8988T (cell line): ENCODE measurements at places on chromosomes 5 and 9.

DNA sequence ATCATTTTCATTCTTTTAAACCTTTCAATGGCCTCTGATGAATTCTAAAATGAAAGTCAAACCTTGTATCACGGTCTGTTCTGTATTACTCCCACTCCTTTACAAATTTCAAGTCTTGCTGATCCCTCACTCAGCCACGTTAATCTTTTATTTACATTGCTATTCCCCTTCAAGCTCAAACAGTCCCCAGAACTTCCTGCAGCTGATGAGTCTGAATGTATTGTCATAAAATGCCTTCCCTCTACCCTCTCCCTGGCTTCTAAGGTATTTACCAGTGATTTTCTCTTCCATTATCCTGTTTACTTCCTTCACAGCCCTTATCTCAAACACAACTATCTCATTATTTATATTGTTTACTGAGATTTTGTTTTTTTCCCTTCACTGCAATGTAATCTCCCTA lies 562.3 kb upstream of the C9orf72 start:
- no peak for DNase-seq

GRCh38 chr5:139693676-139694364 lies 45.7 kb downstream of the CXXC5 start:
- no peak for DNase-seq

DNA sequence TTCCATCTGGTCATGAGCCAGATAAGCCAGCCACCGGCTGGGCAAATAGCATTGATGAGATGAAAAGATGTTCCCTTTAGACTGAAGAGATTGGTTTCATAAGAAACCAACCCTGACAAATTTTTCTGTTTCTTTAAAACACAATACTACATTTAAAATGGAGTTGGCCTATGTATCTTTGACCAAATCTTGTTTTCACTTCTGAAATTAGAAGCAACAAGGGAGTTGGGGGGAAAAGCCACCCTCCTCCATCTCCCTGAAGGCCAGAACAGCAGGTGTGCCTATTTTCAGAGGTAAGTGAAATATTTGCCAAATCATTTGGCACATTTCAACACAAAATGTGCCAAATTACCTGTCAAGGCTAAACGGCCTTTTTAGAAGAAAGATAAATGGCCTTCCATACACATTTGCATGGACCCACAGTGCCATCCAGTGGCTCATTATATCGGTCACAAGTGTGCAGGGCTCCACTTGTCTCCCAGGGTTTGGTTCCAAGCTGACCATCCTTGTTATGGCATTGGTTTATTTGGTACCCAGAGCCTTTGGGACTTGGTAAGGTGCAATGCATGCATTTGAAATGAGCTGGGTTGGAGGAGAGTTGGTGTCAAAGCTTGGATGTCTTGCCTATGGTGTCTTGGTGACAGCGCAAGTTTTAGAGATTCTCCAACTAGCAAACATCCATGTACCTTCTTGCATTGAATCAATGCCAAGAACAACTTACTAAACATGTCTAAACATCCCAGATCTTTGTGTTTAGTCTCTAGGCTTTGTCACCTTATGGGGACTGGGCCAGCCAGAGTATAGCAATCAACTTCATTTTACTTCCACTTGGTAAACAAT lies 372.0 kb upstream of the KIF2A start:
- no peak for DNase-seq

GRCh38 chr9:122228568-122229484 lies at the start of gene LHX6:
TSS of gene LHX6 (minus strand) at chr9:122228957. CDS start at chr9:122228740, 217 bp downstream.
- DNase-seq, result no peak

DNA sequence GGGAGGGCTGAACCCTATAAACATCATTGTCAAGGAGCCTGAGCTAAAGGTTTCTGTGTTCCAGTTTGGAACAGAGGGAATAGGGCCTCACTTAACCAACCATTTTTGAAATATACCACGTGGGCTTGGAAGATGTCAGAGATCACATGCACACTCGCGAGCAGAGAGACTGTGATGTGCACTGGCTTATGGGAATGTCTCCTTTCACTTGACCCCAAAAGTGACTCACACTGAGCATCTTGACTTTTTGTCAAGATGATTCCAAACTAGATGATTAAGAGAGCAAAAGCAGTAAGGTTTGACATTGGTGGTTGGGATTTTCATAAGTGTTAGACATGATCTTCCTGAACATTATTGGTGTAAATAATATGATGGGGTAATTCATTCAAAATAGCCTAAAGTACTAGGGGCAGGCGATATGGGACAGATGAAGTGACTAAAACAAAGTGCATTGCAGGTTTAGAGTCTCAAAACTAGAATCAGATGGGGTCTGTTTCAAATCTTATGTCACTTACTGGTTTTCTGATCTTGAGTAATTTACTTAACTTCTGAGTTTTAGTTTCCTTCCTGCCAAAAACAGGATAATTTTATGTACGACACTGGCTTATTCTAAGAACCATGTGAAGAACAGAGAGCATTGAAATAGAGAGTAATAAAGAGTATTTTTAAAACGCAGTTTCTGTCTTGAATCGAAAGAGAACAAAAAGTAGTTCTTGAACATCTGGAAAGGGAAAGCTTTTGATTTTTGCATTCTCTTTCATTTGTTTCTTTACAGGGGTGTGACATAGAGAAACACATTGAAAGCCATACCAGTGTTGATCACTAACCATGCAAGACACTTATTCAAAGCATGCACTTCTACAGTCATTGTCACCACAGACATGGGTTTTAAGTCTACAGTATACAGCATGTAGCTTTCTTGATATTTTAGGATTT lies 383.0 kb downstream of the DIRAS2 start:
- DNase-seq, result no peak

DNA sequence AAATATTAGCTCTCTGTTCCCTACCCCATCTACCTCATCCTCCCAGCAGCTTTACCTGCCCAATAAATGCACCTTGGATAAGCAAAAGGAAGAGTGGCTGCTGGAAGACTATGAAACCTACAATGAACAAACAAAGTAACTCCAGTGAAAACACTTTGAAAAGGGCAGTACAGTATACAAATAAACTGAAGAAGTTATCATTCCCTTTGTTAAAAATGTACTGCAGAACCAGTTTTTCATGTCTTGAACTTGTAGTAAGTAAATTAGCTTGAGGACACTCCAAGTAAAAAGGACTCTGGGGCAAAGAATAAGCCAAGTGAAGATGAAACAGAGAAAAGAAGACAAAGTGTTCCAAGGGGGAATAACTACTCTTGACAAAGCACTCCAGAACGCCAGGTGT lies 457.1 kb downstream of the DTWD2 start:
- no peak for DNase-seq

DNA sequence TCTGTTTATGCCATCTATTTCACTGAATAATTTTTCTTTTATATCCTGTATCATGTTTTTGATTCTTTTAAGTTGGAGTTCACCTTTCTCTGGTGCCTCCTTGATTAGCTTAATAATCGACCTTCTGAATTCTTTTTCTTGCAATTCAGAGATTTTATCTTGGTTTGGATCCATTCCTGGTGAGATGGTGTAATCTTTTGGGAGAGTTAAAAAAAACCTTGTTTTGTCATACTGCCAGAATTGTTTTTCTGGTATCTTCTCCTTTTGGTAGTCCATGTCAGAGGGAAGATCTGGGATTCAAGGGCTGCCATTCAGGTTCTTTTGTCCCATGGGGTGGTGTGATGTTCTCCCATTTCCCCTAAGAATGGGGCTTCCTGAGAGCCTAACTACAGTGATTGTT lies 800.8 kb upstream of the TYRP1 start:
- no peak for DNase-seq

- DNase-seq, result no peak
Measured at GRCh38 chr5:158058208-158059120, 199.5 kb upstream of the CLINT1 start.

DNA sequence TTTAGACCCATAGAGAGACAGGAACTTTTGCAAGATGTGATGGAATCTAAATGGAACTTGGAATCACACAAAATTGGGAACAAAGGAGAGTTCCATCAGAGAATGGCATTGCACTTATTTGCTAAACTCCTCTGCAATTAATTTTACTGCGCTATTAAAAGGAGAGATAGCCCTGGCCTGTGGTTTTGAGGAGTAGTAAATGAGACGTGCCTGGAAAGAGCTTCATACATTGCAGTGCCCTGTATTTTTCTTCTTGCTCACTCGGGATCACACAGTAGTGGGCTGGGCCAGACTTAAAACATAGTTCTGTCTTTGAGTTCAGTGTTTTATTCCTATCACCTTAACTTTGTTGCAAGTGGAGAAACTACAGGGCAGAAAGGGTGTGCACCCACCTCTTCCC lies 94.4 kb upstream of the SLC27A6 start:
- no peak for DNase-seq

DNA sequence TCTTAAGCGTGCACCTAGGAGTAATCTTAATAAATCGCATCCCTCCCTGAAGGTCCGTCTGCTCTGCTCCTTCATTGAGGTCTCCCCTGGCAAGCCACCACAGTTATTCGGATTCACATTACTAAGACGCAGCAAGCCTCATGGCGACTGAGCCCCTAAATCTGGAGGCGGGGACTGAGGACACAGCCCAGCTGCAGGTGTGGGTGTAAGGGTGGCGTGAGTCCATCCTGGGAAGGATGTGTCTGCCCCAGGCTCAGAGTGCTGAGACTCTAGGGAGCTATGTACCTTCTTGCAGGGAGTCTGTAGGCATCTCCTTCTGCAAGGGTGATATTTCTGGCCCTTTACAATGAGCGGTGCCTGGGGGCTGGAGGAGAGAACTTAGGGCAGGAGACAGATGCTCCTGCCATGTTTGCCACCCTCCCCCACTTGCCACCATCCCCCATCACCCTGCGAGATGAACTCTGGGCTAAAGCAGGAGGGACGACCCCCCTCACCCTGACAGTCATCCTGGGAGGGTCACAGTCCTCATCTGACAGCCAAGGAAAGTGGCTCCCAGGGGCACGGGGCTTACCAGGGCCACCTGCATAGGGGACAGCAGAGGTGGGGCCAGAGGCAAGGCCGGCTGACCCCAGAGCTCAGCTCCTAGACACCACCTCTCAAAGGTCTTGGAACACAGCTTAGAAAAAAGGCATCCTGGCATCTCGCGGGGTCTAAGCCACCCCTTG lies 76.4 kb upstream of the FCN1 start:
- DNase-seq, result no peak

- no peak for DNase-seq
Measured at GRCh38 chr5:144436007-144436406, 265.3 kb downstream of the KCTD16 start.

DNA sequence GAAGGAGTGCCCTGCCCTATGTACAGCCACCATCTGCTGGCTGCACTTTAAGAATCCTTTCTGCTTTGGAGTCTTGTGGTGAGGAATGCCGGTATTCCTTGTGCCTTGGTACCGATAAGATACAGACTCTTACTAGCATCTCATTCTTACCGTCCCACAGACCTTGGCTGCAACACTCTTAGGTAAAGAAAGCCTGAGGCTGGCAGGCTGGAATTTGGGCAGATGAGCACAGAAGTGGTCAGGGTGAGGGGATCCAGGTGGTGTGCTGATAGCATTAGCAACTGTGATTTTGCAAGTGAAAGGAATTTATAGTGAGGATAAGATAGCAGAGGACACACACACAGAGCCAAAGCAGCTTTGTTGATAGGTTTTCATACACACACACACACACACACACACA lies 198.1 kb downstream of the ENC1 start:
- DNase-seq, result no peak

DNA sequence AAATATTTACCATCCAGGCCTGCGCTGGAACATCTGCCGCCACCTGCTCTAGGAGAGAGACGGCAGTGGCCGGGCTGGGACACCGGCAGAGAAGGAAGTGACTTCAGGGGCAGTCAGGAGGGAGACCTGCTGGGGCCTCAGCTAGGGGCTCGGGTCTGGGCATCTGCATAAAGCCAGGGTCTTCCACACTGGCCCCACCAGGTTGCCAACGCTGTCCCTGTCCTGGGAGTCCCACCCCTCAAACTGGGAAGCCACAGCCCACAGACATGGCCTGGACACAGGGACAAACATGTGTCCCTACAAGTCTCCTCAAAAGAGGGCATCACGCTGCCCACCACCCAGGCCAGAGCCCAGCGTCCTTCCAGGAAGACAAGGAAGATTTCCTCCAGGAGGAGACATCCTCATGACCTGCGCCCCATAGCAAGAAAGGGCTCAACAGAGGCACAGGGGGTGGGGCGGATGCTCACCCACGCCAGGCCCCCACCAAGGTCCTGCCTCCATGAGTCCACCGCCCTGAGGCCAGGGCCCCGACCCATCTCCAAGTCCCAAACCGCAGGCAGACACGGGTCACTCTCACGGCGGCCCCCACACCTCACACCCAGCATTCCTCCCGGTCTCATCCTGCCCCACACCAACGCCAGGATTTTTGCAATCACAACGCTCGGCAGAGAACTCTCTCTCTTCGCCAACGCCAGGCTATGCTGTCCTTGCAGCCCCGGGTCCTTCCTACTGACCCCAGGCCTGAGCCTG lies 9.0 kb downstream of the VAV2 start:
- no peak for DNase-seq

GRCh38 chr5:170217831-170218230 lies 15.0 kb upstream of the C5orf58 start:
- DNase-seq, result no peak

GRCh38 chr9:1759771-1760300 lies 255.3 kb upstream of the SMARCA2 start:
- DNase-seq, result no peak

GRCh38 chr9:112179816-112180215 lies 4.7 kb upstream of the SUSD1 start:
- no peak for DNase-seq

- DNase-seq, result no peak
Measured at GRCh38 chr5:44909004-44909403, 100.3 kb downstream of the MRPS30 start.

- no peak for DNase-seq
Measured at GRCh38 chr9:85224729-85225128, 517.0 kb downstream of the AGTPBP1 start.

DNA sequence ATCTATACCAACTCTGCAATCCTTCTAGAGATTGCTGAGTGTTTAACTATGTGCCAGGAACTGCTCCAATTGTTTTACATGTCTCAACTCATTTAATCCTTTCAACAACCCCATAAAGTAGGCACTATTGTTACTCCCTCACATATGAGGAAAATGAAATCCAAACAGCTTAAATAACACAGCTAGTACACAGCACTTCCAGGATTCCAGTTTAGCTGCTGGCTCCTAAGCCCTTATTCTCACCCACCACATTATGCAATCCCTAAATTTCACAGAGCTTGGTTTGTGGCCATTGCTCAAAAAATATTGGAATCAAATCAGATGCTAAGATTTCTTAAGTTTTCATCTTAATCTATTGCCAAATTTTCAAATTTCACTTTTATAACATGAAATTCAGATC lies 84.9 kb downstream of the PRELID2 start:
- no peak for DNase-seq

GRCh38 chr5:36396640-36397039 lies 94.9 kb upstream of the RANBP3L start:
- DNase-seq, result no peak
